ENCODE measurements at places on chromosomes 5 and 9.

- DNase-seq = no peak
These were observed 30.7 kb upstream of the SAP30L start for GRCh38 chr5:154415114-154415513.

DNA sequence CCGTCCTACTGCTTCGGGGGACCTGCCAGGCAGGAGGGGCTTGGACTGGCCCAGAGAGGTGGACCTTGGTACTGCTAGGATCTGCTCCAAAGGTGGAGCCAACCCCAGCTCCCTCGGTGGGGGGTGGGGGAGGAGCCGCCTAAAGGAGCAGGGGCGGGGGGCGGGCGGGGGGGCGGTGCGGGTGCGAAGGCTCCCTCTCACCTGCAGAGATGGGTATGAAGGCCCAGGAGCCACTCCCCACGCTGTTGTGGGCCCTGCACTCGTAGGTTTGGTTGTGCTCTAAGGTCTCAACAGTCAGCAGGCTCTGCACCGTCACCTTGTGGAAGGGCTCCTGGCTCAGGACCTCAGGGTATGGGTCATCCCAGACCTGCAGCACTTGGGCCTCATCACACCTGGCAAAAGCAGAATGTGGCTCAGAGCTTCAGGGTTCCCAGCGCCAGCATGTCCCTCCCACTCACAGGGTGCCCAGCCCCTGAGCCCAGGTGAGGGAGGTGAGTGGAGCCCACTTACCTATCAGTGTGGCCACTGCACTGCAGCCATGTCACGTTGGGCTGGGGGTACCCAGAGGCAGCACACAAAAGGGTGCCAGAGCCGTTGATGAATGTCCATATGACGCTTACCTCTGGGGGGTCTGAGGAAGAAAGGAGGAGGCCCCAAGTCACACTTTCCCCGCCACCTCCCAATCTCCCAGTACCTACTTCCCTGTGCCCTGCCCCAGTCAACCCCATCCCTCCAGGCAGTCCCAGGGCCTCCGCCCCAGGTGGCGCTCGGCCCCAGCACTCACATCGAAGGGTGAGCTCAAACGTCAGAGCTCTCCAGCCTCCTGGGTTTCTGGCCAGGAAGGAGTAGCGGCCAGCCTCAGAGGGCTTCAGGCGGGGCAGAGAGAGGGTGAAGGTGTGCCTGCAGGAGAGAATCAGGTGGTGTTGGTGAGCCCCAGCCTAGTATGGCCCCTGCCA is 16.4 kb downstream of the CSF1R start:
- no peak for DNase-seq

DNA sequence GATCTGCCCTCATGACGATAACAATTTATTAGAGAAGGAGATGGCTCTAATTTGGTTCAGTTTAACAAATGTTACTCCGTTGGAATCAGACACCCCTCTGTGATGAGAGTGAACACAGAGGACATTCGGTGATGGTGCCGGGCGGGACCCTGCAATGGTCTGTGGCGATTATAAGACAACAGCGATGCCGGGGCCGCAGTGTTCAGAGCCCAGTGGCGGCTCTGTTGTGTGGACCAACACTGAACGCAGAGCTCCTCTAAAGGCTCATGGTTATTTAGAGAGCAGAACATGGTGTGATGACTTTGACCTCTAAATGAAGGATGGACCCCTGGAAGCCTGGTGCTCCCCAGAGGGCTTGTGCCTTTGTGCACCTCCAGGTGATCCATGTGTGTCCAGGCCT is 21.2 kb downstream of the UBE2QL1 start:
- no peak for DNase-seq

DNA sequence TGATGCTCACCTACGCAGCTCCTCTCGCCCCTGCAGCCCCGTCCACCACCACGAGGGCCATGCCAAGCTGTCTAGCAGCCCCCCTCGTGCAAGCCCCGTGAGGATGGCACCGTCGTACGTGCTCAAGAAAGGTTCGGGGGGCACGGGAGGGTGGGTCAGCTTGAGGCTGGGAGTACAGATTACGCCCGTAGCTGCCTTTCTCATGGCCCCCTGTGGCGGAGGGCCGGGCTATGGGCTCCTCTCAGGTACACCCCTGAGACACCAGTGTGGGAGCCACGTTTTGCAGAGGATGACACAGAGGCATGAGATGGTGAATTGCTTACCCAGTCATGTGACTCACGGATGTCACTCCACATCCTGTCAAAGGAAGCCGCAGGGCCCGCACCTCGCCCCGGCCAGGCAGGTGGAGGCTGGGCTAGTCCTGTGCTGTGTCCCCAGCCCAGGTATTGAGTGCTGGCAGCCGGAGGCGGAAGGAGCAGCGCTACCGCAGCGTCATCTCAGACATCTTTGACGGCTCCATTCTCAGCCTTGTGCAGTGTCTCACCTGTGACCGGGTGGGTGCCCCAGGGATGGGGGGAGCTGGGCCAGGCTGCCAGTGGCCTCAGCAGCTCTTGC is 33.7 kb downstream of the USP20 start:
- DNase-seq = no peak

- DNase-seq = no peak
These were observed 5.7 kb downstream of the MEGF10 start for GRCh38 chr5:127296321-127296720.

GRCh38 chr5:39578887-39579497 is 154.2 kb upstream of the DAB2 start:
- no peak for DNase-seq

GRCh38 chr5:18393565-18394442 is 759.5 kb downstream of the TAF11L14 start:
- no peak for DNase-seq

DNA sequence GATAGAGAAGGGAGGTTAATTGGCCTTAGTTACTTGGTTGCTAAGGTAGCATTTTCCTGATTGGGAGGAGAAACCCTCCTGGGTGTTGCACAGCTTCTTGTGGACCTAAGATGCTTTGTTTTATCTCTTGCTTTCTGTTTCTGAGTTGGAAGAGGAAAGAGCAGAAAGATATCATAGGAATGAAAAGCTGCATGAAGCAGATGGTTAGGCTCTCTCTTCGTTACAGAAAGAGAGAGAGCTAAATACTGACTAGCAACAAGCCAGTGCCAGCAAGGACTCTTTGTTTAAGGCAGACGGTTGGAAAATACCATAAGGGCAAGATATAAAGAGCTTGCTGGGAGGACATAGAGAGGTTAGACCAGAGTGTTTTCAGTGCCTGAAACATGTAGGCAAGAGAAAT is 103.1 kb downstream of the ATG10 start:
- DNase-seq = no peak

- no peak for DNase-seq
These were observed 481.3 kb downstream of the GADD45G start for GRCh38 chr9:90086101-90086511.

- no peak for DNase-seq
These were observed 674 bp downstream of the TSPAN17 start for GRCh38 chr5:176647843-176648473.

DNA sequence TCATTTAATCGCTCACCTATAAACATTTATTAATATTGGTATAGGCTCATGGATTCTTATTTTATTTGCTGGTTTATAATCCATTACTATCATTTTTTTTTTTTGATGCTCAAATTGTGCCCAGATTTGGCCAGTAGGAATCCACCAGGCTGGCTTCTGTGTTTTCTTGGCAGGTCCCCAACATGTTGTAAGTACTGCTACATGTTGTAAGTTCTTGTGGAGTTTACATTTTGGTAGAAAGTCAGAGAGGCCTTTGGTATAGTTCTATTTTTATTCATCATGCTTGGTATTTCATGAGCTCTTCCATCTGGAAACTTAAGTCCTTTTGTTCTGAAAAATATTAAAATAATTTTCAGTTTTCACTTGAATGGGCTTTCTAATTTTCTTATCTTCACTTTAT is 47.1 kb downstream of the MAT2B start:
- no peak for DNase-seq

DNA sequence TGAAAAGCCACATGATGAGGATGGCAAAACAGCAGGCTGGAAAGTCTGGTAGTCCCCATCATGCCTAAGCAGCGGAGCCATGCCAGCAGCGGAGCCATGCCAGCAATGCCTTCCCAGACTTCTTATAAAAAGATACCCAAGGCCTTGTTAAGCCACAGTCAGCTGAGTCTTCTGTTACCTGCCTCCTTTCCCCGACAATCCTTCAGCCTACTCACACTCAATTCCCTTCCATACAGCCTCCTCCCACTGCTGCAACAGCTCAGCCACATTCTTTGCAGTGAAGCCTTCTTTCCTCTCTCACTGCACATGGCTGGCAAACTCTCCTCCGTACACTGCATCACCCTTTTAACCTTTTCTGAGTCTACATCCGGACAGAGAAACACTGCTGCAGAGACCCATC is 114.9 kb downstream of the AUH start:
- no peak for DNase-seq

- DNase-seq = no peak
These were observed 75.0 kb downstream of the TNC start for GRCh38 chr9:115042781-115043509.

DNA sequence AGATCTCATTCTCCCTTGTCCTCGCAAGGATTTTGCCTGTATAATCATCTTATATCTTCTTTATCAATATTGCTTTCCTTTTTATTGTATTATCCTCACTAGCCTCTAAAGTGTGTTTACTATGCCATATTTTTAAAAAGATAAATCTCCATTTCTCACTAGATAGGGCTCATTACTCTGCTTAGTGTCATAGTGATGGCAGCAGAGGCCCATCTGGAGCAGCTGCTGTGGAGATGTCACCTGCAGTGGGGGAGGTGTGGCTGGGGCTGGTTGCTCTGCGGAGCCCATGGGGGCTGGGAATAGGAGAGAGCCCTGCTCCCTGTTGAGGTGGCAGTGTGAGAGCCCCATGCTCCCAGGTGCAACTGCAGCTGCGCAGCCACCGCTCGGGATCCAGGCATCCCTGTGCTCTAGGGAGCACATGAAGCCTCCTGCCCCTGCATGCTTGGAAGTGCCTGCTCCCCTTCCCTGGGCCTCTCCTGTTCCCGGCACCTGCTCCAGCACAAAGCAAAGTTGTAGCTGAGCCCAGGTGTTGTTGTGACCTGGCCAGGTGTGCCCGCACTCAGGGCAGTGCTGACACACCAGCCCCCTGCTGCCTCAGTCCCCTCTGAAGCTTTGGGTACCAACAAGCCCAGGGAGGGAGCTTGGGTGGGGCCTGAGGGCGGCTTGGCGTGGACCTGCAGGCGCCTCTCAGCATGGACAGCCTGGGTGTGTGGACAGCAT is 144.6 kb upstream of the MRPS30 start:
- DNase-seq = no peak

DNA sequence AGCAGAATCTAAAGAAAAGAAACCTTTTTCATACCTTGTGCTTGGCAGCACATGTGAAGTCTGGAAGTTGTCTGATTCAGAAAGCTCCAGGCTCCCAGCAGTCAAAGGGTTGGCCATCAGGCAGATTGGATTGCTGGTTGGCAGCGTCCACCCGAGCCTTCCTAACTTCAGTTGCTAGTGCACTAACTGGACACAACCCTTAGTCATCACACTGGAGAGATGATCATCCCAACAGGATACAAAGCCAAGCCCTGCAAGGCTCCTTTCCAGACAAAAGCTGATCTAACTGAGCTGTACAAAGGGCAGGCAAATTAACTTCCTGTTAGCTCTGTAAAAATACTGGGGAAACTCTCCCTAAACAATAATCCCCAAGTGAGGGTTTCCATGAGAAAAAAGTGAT is 185.6 kb downstream of the SNX18 start:
- peak; percentile 92 for DNase-seq

DNA sequence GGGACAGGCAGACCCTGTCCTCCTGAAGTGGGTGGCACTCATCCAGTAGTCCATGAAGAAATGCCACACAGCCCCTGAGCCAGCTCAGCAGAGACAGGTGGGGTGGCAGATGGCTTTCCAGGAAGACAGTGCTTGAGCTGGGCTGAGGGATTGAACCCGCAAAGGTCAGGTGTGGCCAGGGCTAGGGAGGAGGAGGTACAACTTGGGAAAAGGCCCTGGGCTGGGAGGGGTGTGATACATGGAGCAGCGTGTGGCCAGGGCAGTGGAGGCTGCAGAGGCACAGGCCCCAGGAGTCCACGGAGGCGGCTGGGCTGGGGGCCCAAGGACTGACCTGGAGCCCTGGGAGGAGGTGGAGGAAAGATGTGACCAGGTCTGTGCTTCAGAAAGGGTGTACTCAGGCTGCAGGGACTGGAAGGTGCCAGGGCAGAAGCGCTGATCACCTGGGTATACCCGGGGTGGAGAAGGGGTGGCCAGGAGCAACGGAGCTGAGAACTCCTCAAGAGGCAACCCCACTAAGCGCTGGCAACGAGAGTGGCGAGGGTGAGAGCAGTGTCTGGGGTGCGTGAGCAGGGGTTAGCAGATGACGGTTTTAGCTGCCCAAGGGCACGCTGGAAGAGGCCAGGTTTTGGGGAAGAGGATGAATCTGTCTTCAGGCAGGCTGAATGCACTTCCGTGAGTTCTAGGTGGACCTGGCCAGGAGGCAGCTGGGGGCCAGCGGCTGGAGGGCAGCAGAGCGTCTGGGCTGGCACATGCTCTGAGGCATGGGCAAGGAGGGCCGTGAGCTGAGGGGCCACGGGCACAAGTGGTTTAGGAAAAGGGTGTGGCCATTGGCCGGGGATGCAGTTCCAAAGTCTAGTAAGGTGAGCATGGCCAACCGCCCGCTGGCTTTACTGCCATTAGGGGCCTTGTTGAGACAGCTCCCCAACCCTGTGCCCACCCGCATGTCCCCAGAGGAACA is 3.9 kb upstream of the RABL6 start:
- no peak for DNase-seq

- peak; percentile 92 for DNase-seq
These were observed 343 bp downstream of the KIAA0825 start for GRCh38 chr5:94618029-94618492.

DNA sequence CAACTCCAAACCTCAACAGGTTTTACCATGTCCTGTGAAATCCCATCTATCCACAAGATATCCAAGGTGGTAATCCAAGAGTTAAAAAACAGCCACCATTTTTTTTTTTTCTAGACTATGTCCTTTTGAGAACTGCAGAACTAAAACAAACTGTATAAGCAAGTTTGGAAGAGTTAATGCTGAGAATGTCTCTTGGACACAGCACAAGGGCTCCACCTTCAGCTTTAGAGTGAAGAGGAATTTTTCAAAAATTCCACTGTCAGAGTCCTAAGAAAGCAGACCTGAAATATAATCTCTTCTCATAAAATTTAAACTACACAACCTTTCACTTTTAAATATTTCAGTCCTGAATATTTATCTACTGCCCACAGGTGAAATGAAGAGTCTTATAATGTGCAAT is 167.8 kb upstream of the CCNG1 start:
- no peak for DNase-seq

GRCh38 chr9:123321616-123322272 is 34.3 kb upstream of the CRB2 start:
- no peak for DNase-seq

- peak; percentile 47 for DNase-seq
These were observed 242.0 kb downstream of the CRB2 start for GRCh38 chr9:123597876-123598556.

- no peak for DNase-seq
These were observed 163.4 kb upstream of the FBXL17 start for GRCh38 chr5:108545301-108545700.

DNA sequence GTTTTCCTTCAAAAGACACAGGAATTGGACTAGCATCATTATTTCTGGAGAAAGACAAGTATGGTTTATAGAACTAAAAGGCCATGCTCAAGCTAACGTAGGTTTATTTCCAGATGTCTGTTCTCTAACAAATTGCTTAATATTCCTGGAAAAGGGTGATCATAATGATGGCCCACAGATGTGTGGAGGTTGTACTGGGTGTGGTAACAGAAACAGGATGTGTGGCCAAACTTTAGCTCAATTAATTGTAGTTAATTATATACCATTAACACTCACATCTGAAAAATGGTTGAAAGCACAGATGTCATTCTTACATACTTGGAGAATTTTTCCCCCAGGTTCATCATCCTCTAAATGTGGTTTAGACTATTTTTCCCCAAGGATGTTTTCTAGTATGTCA is 292.7 kb upstream of the RASA1 start:
- no peak for DNase-seq

Data from esophagus muscularis mucosa (tissue), 4 donors.